CMK (cell line): ENCODE measurements at places on chromosomes 11 and 22.

DNA sequence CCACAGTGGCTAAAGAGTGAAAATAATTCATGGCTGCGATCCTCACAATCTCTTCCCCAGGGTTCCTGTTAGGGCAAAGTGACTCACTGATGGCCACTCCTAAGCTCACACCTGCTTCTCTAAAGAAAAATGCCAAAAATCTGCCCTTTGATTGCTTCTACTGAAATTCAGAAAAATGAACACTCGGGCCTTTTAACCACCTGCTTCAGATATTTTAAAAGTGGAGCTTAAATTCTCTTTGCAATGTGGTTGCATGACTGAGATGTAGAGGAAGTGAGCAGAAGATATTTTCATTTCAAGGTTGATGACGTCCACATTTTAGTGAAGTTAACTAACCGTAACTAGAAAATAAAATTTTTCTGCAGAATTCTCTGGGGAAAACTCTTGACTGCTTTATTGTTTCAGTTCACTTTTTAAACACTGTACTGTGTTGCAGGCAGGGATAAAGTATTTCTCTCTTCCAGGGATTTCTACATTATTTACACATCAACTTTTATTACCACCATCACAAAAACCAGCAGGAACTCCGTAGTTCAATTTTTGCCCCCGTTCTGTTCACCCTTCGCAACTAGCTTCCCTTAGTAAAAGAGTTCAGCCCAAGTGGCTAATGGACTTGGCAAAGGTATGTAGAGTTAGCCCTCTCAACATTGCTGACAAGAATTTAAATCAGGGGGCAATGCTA is 8.5 kb downstream of the RAB30 start:
- DNase-seq = no peak

- no peak for DNase-seq
Measured at GRCh38 chr11:123457187-123457770, 27.2 kb downstream of the GRAMD1B start.

DNA sequence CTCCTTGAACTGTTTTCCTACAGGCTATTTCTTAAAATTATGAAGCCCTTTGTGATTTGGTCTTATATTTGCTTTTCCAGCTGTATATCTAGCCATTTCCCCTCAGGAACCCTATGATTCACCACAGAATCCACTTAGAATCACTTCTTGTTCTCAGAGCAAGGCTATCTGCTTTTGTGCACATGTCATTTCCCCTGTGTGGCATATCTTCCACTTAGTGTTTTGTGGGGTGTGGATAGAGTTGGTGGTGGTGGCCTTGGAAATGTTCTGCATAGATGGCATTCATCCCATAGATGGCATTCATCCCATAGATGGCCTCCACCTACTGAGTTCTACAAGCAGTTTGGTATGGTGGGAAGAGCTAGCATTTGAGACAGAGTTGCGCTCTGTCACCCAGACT is 44.7 kb downstream of the SWAP70 start:
- DNase-seq = peak; percentile 60

- no peak for DNase-seq
Measured at GRCh38 chr11:35377262-35377661, 42.1 kb downstream of the SLC1A2 start.

GRCh38 chr11:9784602-9785315 is 120.9 kb downstream of the SWAP70 start:
- no peak for DNase-seq

GRCh38 chr22:35299673-35300499 is at the start of gene TOM1:
Gene TOM1, plus strand, starts transcription at chr22:35299894. Its CDS starts 35 bp downstream, at chr22:35299929.
- peak; percentile 97 for DNase-seq

DNA sequence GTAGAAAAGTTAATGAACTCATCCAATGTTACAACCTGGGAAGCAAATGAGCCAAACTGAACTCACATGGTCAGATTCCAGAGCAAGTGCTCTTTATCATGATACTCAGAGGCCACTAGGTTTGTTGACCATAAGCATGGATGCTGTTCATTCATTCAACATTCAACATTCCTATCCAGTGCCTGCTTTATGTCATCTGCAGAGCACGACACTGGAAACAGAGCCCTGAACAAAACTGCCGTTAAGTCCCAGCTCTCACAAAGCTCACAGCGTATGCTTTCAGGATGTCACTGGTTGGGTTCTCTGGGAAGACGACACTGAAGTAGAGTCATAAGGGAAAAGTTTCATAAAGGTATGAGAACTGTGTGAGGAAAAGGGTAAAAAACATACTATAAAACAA is 105.8 kb upstream of the TRIM77 start:
- DNase-seq = no peak

DNA sequence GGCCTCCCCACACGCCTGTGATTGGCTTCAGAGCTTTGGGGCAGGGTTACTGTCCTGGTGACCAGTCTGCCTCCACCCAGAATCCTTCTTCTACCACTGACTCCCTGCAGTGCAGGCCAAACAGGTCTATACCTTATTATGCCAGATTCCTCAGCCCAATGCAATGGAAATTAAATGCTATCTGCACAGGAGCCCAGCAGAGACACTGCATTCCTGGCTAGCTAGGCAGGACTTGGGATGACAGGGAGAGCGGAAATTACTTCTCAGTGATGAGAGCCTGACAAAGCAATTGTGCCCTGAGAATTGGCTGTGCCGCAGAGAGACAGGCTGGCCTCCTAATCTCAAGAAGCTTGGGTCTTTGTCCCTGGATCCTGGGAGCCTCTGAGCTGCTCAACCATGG is 143.8 kb upstream of the NCAM1 start:
- DNase-seq = no peak

DNA sequence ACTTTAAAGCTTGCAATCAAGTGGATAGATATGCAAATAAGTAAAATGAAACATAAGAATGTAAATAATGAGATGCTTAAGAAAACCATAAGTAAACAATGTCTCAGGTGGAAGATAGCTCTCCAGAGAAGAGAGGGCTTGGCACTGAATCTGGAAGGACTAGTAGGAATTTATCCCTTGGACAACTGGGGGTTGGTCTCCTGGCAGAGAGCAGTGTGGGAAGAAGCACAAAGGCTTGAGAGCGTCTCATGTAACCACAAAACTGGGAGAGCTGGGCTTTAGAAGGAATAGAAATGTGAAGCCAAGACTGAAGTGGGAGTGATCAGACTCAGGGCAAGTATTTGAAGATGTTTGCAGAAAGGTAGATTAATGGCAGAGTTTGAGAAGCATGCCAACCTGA is 31.3 kb downstream of the CARD18 start:
- no peak for DNase-seq

DNA sequence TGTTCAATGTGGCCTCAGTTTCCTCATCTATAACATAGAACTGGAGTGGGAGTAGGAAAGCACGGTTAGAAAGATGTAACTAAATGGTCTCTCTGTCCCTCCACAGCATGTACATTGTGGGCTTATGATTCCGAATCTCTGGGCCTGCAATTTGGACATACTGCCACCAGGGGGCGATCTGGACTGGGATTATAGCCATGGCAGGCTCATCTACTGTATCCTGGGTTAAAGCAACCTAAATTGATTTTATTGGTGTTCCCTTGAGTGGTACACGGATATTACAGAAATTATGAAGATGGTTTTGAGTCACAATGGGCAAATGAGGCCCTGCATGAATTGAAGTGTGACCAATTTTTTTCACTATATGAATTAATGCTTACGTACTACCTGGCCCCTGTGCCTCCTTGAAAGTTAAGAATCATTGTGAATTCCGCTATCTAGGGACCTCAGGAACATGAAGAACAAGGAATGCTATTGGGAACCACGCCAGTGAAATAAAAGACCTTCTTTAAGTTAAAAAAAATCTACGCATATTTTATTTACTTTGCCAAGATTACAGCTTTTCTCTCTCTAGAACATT is 32.9 kb downstream of the TST start:
- DNase-seq = no peak

DNA sequence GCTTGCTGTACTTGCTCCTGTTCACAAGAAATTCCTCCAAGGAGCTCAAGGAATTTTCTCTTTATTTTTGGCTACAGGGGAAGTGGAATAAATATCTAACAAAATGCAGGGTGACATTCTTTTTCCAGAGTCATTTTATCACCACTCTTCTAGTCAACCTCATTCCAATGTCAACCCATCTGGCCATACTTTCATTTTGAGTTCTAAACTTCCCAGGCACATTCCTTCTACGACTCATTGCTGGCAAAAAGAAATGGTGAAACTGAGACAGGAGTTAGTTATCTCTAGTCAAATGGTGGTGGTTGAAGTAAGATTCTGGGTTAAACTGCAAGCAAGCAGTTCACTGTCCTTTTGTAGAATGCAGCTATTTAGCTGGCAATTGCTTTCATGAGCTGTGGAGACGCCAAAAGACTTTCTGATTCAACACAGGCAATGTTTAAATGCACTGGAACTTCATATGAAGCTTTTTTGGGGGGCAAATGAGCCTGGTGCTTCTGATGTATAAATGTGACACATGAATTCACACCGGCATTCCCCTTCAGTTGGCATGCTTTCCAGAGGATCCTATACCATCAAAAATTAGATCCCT is 304.6 kb downstream of the CADM1 start:
- no peak for DNase-seq

GRCh38 chr11:69355959-69356702 is 62.2 kb downstream of the MYEOV start:
- DNase-seq = no peak

DNA sequence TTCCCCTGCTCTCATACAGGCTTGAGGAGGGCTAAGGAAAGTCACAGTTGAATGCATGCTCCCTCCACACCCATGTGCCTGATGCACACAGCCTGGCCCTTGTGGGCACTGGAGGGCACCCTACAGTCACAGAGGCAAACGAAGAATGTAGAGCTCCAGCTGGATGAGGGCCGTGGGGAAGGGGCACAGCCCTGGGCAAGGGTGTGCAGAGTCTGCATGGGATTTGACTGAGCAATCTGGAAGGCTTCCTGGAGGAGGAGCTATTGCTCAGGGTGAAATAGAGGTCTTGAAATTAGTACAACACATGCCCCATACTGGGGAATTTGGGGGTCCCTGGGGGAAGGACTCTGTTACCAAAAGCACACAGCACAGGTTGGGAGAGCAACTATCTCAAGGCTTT is 64.0 kb downstream of the KCNQ1 start:
- no peak for DNase-seq

DNA sequence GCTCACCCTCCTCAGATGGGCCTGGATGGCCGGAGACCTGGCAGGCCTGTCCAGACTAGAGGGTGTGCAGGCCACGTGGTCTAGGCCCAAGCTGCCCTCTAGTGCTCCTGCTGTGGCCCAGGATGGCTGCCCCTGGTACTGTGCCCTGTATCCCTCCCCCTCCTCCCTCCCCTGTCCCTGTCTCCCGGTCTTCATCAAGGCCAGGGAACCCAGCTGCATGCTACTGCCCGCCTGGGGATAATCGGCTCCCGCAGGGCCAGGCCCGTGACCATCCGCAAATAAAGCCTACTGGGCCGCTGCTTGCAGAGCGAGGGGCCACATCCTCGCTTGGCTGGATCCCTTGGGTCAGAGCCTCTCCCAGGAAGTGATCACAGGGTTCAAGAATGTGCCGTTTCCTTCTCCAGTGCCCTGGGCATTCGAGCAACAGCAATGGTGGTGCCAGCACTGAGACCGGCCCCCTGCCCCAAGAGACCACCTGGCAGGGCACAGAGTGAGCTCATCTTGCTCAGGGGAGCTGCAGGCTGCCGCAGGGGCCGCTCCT is 51.1 kb downstream of the WNT7B start:
- DNase-seq = no peak

DNA sequence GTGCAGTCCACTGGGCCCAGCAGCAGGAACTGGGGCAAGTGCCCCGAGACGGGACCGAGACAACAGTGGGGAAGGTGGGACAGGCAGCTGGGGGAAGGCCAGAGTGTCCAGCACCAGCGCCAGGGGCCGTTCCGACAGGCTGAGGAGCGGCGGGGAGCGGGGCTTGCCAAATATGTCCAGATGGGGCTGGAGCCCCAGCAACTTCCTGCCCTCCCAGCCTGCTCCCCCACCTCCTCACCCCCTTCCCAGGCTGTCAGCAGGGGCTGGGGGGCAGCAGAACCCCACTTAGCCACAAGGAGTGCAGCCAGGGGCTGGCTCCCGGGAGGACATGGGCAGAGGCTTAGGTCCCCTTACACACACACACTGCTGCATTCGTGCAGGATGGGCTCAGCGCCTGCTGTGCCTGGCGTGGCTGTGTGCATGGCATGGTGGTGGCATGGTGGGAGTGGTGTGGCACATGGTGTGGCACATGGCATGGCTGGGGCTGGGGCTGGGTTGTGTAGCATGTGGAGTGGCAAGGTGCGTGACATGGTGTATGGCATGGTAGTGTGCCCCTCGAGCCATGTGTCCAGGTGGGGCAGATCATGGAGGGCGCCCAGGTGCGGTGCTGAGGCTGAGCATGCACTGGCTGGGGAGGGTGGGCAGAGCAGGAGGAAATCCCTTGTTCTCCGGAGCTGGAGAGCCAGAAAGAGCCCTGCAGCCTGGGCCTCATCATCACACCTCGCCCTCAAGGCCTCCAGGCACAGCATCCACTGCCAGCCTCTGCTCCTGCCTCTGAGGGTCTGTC is 51.7 kb downstream of the CDKN1C start:
- DNase-seq = no peak

DNA sequence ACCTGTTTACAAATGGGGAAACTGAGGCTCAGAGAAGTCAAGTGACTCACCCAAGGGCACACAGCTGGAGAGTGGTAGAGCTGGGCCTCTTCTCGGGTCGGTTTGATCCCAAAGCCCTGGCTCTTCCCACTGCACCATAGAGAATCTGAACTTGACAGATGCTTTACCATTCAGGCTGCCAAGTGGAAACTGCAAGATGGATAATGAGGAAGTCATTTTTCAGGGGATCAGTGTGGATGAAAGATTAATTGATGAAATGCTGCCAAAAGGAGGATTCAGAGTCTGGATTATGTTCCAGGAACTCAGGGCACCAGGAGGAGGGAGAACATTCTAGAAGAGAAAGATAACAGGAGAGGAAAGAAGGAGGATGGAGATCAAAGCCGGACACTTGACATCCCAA is 185.9 kb upstream of the ZBED5 start:
- no peak for DNase-seq

DNA sequence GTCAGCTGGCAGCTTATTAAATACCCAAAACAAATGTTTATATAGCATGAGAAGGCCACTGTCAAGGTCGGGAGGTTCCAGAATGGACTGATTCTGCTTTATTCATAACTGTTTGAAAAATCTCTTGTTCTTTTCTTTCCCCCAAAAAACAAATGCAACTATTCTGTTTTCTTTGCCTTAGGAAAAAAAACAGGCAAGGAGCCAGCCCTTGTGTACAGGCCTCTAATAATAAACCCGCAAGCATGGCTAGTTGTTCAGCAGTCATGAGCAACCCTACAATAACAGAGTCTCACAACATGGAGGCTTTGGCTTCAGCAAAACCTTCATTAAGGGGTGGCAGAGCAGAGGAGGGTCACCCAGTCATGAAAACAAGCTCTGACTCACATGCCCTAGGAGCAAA is 191.7 kb downstream of the KIRREL3 start:
- DNase-seq = no peak

- no peak for DNase-seq
Measured at GRCh38 chr11:11667056-11667455, 45.3 kb upstream of the GALNT18 start.
